ENCODE measurements at places on chromosomes 6 and 20.

DNA sequence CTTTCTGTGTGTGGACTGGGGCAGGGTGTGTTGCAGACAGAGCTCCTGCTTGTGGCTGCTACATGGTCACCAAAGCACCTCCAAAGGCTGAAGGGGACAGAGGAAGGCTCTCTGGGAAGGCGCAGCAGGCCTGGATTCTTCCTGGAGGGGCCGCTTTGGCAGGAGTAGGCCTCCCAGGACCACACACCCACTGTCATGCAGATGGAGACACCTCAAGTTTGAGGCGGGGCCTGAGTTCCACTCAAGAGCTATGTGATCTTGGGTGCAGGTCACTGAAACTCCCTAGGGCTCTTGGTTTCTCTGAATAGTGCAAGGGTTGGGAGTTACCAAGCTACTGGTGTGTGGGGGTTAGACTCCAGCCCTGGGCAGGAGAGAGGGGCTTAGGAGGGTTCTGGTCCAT, 27.9 kb downstream of the EFCAB8 start:
- no peak for DNase-seq

GRCh38 chr20:45433316-45433715, 17.4 kb downstream of the PIGT start:
- no peak for DNase-seq

- no peak for DNase-seq
Measured at GRCh38 chr6:26155061-26155930, 68.1 kb downstream of the HFE start.

- no peak for DNase-seq
Measured at GRCh38 chr6:136639702-136640101, 89.5 kb upstream of the MAP7 start.

- DNase-seq = no peak
Measured at GRCh38 chr6:2770171-2770570, 5.0 kb downstream of the WRNIP1 start.

GRCh38 chr6:68756454-68757375, 121.6 kb downstream of the ADGRB3 start:
- no peak for DNase-seq

DNA sequence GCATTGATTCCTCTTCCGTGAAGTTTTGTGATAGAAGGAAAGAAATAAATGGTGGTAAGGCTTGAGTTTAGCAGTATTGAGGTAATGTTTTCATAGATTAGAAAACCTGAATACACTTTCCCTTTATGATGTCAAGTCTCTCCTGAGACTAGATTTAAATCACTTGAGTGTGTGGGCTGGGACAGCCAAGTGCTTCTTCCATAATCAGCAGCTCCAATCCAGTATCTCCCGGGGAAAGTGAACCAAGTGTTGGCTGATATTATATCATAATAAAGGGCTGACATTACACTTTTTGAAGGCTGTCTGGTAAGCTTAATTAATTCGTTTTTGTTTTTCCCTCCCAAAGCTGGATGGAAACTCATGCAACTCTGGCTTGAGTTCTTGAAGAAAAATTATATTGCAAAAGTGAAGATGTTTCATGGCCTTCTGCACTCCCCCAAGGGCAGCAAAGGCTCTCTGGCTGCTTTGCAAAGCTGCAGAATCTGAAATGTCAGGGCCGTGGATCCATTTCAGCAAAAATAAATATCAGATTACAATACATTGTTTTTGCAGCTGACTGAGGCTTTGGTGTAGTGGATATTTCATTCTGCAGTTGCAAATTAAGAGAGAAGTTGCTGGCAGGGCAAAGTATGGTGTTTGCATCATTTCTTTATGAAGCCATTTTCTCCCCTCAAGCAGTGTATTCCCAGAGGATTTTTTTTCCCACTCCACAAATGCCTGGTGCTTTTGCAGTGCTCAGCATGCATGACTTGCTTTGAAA, 101.2 kb downstream of the MKKS start:
- DNase-seq = no peak

- DNase-seq = no peak
Measured at GRCh38 chr6:54958446-54958845, 111.9 kb downstream of the FAM83B start.

Data from activated effector memory CD4-positive, alpha-beta T cell treated with Interleukin-2 at 50 U/mL for 16 hours (primary cell).